ENCODE measurements at places on chromosomes 12 and 14.

- no peak for DNase-seq
Observed at GRCh38 chr14:75885829-75886228, 96.0 kb downstream of the TGFB3 start.

DNA sequence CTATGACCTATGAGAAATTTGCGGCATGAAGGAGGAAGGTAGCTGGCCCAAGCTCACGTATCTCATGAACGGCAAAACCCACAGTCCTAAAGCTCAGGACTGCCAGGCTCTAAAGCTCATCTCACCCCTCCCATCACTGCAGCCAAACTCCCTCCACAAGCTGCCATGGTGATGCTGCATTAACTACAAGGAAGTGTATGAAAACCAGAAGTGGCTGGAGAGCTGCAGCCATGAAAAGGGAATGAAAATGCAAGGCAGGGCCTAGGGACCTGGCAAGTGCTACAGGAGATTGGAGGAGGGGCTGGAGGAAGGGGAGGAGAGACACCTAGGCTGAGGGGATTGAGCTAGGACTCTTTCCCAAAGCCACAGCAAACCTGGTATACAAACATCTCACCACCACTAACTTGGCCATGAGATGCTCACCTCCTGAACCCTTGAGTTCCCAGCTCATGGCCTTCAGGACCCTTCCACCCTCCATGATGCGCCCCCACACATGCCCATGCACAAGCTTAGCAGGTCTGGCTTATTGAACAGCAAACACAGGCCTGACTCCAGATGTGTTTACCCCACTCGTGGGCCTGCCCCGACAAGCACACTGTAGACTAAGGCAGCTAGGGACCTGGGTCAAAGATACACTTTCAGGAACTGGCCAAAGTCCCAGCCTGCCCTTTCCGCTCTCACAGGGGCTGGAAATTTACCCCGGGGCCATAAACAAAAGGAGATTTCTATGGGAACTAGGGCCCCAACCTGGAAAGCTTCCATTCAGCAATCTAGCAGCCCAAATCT lies 42.0 kb downstream of the LTBP2 start:
- no peak for DNase-seq

DNA sequence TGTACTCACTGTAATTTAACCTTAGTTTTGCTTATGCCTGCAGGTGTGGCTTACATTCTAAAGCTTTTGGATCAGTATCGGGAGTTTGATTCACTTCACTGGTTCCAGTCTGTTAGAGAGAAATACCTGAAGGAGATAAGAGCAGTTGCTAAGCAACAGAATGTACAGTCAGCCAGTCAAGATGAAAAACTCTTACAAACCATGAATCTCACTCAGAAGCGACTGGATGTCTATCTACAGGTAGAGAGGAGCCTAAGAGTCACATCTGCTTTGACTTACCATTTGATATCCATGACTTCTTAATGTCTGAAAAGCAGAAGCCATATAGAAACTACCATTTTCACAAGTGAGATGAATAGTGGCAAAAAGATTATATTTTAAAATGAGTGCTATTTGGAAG lies 56.5 kb downstream of the WASHC4 start:
- DNase-seq = no peak

DNA sequence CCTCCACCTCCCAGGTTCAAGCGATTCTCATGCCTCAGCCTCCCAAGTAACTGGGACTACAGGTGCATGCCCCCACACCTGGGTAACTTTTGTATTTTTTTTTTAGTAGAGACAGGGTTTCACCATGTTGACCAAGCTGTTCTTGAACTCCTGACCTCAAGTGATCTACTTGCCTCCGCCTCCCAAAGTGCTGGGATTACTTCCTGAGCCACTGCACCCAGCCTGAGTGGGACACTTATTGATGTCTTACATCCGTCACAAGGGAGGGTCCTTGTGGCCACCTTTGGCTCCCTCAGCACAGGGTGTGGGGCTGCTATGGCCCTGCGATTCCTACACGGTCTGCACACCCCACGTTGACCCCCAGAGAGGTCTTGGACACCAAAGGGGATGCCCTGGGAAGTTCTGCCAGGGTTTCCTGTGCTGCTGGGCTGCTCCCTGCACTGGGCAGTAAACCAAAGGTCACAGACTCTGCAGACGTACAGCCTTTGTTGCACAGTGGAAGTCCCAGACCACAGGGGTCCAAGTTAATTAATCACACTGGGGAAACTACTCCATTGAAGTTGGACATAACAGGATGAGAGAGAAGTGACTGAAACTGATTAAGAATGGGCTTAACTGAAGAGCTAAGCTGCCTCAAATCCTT lies 95.7 kb downstream of the SAMD4A start:
- no peak for DNase-seq

DNA sequence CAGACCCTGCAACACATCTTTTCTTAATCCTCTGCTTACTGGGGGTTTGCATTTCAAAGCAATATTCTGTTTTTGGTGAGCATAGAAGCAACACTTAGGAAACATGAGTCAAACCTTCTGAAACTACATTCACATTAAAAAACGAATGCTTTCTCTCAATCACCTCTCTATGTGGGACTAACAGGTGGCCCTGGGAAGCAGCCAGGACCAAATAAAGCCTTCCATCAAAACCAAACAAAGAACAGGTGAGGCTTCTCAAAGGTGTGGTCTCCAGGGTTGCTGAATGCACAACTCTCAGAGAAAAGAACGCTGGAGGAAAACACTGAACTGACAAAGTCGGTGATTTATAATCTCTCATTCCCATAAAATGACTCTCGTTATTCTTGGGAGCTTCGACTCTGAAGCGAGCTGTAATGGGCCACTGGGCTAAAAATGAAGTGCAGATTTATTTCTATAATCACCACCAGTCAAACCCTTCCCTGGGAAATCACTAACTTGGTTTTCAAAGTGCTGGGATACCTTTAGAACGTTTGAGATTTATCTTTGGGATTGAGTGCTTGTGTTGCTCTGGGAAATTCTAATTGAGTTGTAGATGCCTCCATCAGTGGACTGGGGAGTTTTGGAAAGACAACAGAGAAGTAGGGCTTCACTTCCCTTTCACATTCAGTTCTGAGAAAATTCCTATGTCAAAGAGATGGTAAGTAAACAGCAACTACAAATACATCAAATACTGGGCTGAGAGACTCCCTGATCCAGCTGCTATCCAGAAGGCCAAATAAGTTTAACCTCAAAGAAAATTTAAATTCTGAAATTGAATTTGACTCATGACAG lies 262.0 kb upstream of the TMPO start:
- no peak for DNase-seq

DNA sequence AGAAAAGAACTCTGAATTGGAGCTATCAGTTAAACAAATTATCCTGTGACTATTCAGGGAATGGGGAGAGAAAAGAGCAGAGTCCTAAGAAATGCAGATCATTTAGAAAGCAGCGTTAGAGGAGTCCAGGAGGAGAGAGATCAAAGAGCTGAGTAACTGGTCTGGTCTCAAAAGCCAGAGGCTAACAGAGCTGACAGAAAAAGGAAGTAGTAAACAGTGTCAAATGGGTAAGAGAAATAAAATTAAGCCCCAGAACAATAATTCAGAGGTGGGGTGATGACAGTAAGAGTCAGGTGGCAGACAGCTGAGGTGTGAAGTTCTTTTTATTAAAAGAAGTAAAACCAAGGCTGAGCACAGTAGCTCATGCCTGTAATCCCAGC lies 19.3 kb downstream of the GXYLT1 start:
- DNase-seq = no peak

DNA sequence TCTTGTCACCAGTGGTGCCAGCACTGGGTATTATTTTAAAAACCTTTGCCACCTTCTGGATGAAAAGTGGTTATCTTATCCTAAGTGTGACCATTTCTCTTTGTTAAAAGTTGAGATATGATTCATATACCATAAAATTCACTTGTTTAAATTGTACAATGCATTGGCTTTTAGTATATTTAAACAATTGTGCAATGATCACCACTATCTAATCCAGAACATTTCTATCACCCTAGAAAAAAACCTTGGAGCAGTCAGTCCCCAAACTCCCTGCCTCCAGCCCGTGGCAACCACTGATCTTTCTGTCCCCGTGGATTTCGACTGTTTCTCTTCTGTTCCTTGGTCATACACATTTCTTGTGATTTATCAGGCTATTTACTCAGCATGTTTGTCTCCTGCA lies 28.3 kb downstream of the SH2B3 start:
- no peak for DNase-seq

DNA sequence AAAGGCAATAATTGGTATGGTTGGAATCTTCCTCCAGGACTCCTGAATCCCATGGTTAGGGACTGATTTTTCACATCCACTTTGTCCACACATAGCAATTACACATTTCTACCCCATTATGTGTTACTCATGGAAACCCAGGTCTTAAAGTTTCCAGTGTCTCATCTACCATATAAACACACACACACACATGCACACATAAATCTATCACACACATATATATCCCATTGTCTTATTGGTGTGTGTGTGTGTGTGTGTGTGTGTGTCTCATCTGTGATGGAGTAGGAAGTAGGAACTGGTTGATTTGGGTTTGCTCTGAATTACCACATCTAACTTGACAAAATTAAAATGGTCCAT lies 525.4 kb downstream of the FUT8 start:
- no peak for DNase-seq

DNA sequence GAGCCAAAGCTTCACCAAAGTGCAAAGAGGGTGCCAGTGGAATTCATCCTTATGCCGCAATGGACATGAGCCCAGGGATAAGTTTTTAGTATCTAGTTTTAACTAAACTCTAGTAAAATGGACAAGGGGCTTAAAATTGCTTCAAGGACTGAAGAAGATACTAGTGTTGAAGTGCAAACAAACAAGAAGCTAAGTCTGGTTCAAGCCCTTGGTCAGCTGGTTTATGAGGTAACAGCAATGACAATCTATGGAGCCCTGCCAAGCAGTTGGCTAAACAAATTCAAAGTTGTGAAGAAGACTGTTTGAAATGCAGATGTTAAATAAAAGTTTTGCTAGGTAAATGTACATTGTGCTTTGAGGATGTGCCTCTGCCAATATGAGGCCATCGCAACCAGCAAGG lies 209.4 kb downstream of the KTN1 start:
- no peak for DNase-seq

GRCh38 chr12:25864306-25865276 lies 93.9 kb upstream of the RASSF8 start:
- no peak for DNase-seq

DNA sequence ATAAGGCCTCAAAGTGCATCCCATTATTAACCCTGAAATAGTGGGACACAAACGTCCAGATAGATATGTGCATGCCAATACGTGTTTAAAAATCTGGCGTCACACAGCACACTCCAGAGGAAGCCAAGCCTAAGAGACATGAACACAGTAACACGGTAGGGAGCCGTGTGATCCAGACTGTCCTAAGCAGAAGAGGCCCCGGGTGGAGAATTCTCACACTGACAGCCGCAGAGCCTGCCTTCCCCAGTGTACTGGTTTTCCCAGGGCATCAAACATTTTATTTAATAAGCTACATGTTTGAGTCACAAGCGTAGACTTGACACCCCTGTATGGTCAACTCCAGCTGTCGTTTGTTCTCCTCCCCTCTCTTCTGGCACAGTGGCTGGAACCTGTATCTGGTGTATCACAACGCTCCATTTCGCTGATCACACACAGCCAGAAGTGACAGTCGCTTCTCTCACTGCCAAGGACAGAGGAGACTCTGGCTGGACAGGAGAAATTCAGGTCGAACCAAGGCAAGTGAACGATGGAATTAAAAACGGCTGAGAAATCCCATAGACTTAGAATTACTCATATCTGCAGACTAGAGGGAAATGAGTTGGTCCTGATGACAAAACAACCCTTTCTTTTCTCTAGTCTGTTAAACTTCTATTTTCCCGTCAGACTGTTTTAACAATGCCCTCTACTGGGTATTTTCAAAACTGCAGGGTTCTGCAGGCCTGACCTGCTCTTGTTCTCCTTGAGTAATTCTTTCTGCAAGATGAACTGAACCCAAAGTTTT lies 359.9 kb downstream of the RGS6 start:
- DNase-seq = peak; percentile 41

- no peak for DNase-seq
Observed at GRCh38 chr12:75774261-75775052, 257.1 kb downstream of the PHLDA1 start.

- DNase-seq = no peak
Observed at GRCh38 chr12:99752740-99753139, 105.2 kb downstream of the GARIN6 start.

GRCh38 chr12:19436931-19437330 lies 2.4 kb upstream of the AEBP2 start:
- DNase-seq = no peak

DNA sequence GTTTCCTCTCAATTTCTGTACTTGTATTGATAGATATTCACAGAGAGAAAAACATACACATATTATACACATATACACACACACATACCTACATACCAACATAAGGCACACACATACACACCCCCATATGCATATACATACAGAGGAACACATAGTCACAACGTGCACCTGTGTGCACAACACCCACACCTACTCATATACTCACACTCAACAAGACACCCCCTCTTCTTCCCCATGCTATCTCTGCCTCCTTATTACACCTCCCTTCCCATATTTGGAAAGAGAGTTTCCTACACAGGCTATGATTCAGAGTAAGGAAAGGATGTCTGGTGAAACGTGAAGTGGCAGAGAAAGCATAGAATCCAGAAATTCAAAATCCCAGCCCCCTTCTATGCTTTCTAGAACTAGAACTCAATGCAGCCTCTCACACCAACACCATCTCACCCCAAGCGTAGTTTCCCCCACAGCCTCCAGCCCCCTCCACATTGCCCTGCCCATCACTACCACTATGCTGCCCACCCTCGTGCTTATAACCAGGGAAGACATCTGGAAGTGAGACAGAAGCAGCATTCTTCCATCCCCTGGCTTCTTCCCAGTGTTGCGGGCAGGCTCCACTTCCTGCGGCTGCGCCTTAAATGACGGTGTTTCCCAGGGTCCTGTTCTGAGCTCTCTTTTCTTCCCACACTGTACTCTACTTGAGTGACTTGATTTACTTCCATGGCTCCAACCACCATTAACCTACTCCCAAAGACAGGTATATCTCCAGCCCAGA lies 2.4 kb downstream of the RNASE8 start:
- DNase-seq = no peak

DNA sequence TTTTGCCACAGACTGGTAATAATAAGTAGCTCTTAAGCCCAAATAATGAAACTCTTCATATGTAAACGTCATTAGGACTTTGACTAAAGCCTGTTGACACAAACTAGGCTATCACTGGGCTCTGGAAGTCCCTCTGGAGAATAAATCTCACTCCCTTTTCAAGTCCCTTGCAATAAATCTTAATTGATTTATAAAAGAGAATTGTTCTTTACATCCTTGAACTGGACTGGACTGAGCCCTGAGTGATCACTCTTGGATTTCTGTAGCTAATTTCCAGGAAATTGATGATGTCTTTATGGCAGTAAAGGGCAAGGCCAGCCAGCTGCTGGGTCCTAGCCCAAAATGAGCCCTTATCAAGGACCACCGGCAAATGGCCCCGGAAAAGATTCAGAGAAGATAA lies 1162.7 kb downstream of the BCL11B start:
- DNase-seq = no peak

- no peak for DNase-seq
Observed at GRCh38 chr12:89975574-89975973, 266.9 kb upstream of the ATP2B1 start.

DNA sequence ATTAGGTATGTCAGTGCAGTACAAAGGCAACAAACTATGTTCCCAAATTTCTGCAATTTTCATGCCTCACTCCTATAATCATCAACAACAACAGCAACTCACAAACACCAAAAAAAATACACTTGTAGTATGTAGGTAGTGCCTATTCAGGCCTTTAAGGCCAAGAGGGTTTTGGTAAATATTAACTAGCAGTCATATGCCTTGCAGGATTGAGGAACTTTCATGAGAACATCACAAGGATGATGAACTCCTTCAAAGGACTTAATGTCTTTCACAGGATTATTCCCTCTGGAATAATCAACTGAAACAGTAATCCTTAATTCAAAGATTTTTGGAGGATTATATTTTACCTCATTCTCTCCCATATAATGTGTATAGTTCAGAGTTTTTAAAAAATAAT lies 293.8 kb downstream of the NOVA1 start:
- no peak for DNase-seq
